ENCODE measurements at places on chromosomes 4 and X.
A peak's percentile ranks its signal among the peaks of the same experiment; 100 is the strongest.

- no peak for DNase-seq
These were observed 46.5 kb downstream of the ABLIM2 start for GRCh38 chr4:8112036-8112576.

DNA sequence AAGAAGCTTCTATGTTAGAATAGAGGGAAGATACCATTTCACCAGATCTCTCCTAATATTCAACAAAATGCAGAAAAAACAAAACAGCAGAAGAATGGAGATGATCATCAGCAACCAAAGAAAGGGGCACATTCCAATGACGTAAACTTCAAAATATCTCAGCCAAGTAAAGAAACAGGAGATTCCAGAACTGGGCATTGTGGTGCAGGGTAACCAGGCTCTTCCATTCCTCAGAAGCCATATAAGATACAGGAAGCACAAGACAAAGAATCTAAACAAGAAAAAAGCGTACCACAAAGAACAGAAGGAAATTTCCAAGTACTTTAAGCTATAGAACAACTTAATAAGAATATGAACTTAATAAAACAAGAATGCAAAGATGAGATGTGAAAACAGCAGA, 6.9 kb upstream of the ARMCX4 start:
- no peak for DNase-seq

- no peak for DNase-seq
These were observed 27.4 kb downstream of the ATOH1 start for GRCh38 chr4:93855926-93856325.

DNA sequence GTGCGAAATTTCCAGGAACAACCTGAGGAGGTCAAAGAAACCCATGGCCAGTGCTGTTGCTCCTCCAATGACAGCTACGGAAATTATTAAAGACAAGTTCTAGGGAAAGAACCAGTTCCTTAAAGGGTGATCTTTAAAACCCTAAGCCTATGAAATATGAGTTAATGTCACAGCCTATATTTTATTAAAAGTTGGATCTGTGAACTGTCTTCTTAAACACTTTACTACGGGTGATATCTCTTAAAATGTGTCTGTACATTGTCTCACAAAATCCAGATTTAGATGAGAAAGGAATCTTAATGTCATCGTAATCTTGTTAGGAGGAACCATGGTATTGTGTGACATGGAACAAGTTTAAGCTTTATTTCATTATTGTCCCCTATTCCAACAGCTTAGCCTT, 46.3 kb upstream of the VCX3B start:
- no peak for DNase-seq

DNA sequence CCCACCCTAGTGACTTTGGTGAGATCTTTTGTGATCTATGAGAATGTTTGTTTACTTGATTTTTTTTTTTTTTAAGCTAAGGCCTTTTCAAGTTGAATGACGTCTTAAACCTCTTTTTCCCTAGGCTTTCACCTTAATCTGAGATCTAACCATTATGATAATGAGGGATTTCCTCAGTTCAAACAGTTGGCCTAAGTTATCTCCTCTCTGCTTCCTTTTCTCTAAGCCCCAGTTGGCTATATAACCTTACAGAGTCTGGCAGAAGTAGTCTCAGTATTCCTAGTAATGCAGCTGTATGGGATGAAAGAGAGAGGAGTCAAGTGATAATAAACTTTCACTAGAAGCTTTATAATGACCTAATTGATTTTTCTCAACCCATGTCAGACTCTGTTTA, 99.0 kb downstream of the STIM2 start:
- no peak for DNase-seq

GRCh38 chr4:121428721-121429120, 47.9 kb upstream of the QRFPR start:
- no peak for DNase-seq

DNA sequence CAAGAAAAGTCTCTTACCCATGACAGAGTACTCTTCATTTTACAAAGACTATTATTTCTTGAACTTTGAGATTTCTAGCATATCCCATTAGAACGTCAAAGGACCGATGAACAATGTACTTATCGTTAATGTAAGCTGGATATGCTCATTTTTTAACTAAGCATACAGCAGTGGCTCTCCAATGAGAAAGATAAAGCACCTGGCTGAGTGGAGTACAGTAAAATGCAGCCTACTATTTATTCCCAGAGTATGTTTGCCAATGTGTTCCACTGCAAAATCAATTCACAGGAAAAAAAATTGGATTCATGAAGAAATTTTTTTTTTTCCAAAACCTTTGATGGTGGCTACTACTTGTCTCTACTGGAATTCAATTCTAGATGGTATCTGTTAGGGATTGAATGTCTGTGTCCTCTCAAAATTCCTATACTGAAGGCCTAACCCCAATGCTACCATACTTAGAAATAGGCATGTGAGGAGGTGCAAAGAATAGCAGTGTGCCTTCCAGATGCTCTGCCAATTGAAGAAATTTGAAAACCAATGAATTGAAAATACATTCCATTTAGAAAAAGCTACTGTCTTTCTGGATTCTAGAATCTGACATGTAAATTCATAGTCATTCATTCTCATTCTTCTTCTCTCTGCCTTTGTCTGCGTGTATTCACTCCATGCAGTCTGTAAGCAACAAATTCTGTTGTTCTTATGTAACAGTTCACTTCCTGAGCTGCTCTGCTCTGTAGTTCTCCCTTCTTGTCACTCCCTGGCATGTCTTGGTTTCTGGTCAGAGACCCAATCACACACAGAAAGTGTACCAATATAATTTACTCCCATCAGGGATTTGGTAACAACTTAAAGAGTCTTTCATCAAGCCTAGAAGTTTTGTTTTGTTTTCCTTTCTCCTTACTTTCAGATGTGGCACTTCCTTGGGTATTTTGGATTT, 61.4 kb downstream of the PAPSS1 start:
- DNase-seq = no peak

- DNase-seq = no peak
These were observed 98.6 kb downstream of the LARP7 start for GRCh38 chr4:112735474-112735951.

DNA sequence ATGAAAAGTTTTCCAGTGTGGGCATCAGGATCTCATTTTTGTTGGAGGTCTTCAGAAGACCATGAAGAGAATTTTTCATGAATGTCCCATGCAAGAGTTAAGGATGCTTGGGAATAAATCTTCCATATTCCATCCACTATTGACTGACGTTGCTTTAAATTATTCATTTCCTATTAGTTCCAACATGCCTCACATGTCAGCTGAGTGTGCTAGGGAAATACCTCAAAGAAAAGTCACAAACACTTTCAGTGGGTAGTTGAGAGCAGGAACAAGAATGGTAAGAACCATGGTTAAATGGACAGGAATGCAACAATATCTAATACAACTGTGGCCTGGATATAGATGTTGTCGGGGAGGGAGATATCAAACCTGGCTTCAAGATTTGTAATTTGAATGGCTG, 610.1 kb downstream of the TECRL start:
- DNase-seq = no peak

- no peak for DNase-seq
These were observed 101.1 kb downstream of the DCAF12L2 start for GRCh38 chrX:126064901-126065541.

DNA sequence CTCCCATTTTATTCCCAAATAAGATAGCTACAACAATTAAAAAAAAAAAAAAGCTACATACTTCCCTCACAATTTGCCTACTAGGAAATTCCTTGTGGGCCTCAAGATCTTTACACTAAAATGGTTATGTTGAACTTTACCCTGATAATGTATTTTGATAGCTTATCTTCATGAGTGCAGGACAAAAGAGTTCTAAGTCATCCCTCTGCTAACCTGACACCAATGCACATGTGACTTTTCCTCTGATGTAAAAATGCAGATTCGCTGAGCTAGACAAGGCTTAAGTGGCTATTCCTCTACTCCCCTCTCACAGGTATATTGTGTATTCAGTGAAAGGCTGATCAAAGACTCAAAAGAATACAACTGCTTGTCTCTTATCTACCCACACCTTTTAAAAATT, 22.5 kb downstream of the ELF2 start:
- DNase-seq = no peak

- no peak for DNase-seq
These were observed 46.1 kb upstream of the FAM9C start for GRCh38 chrX:13090339-13091110.

- no peak for DNase-seq
These were observed 70.3 kb upstream of the MBNL3 start for GRCh38 chrX:132559101-132559500.

GRCh38 chrX:107834275-107835201, 8.9 kb downstream of the MID2 start:
- DNase-seq = no peak

- DNase-seq = peak; percentile 28
These were observed 944 bp downstream of the SNX25 start for GRCh38 chr4:185210102-185210981.

DNA sequence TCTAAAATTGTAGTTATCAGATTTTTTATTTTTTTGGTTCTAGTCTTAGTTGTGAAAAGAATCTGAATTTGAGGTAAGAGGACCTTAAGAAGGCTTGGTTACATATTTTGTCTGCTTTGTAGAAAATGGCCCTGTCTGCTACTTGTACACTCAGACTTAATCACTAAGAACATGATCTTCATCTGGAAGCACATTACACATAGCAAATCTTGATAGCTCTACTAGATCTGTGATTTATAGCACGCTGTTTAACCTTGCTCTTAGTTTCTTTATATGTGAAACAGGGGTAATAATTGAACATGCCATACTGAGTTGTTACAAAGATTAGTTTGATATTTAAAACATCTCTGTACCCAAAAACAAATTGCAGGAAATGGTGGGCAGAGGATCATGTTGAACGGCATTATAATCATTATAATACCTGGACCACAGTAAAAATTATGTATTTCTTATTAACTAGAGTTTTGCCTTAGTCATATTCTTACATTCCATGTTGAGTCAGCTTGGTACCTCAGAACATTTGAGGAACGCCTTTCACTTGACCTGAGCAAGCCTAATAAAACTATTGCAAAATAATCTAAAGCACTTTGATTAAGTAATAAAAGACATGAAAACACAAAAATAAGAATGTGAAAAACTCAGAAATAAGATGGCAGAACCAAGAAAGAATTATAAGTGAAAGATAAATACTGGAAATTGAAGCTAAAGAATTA, 738.0 kb upstream of the AADAT start:
- no peak for DNase-seq

DNA sequence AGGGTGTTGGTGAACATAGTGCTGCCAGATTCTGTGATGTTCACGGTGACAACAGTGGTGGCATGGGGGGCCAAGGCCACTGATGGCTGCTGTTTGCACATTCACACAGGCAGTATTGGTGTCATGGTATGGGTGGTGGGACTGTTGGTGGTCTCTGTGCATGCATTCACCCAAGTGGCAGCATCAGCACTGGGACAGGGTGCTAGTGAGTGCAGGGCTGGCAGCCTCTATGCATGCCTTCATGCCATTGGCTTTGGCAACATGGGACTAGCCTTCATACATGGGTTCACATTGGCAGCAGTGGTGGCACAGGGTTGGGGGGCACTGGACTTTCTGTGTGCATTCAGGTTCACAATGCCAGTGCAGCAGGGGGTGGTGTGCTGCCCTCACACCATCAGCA, 489.7 kb upstream of the FGF16 start:
- no peak for DNase-seq

DNA sequence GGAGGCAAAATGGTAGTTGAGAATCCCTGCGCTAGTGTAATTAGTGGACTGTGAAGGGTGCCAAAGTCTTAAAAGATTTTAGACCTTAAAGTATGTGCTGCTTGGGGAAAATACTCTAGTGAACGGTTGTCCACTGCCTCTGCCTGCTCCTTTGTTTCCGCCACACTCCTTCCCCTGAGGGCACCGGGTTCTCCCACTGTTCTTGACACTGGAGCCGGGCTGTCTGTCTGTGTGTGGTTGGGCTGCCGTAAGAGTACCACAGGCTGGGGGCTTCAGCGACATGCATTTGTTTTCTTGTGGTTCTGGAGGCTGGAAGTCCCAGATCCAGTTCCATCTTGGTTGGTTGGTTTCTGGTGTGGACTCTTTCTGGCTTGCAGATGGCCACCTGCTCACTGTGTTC, 76.2 kb downstream of the CLDN34 start:
- DNase-seq = no peak

DNA sequence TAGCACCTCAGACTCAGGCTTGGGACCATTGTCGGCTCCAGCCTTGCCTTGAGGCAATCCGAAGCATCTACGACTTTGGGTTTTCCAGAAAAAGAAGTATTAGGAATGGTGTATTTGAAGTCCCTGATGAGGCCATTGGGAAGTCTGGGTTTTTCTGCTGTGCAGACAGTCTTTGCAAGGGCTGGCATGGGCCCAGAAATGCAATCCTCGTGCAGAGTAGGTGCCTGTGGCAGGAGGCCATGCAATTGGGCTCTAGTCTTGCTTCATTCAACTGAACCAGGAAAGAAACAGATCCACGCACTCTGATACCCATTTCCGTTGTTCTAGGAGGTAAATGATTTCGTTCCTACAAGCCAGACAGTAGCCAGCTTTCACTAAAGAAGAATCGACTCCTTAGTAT, 12.4 kb downstream of the ZFP92 start:
- no peak for DNase-seq

DNA sequence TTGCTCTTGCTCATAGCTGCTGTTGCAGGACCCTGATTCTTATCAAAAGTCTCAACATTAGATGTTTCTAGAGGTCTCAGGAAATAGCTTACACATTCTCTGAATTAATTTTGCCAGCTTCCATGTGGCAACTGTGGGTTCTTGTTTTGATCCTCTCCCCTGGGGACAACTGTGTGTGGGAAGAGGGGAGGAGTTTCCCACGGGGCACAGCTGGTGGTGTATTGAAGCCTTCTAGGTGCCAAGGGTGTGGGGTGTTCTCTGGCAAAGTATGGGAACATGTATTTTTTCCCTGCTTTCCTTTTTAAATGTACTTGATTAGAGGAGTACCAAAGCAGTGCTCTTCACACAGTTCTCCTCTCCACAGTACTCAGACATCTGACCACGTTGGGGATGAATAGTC, 212.7 kb downstream of the RPA4 start:
- no peak for DNase-seq

- no peak for DNase-seq
These were observed 20.7 kb downstream of the PCGF3 start for GRCh38 chr4:726235-726787.

DNA sequence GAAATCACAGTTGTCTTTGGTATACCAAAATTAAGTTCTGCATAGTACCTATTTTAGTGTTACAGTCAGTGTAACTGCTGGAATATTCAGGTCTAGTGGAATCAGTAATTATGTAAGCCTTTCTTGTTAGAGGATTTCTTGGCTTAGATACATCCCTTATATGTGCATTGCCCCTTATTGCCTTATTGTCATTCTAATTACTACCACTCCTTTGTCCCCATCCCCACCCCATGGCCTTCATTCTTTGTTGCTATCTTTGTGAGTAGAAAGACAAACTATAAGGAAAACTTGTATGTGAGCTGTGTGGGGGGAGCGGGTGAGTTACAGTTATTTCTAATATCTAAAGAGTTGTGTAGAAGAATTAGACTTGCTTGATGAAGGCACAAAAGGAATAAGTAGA, 36.9 kb upstream of the RPA4 start:
- DNase-seq = no peak
